ENCODE measurements at places on chromosomes 12 and 14. TPM values are rescaled to one million over a fixed set of nuclear protein-coding genes. Genes with fewer than 3 reads are reported as not detected.
A peak's percentile ranks its signal among the peaks of the same experiment; 100 is the strongest.

The GARIN6 gene
- not detected for total RNA-seq

The SCNN1A gene
- total RNA-seq: 16.4 TPM

The BTBD7 gene
- total RNA-seq: 21.9 TPM

The TBC1D30 gene
- 7.6 TPM for total RNA-seq

The LYZ gene
- 91.2 TPM for total RNA-seq

The INHBC gene
- not detected for total RNA-seq

The CCDC196 gene
- total RNA-seq: not detected

DNA sequence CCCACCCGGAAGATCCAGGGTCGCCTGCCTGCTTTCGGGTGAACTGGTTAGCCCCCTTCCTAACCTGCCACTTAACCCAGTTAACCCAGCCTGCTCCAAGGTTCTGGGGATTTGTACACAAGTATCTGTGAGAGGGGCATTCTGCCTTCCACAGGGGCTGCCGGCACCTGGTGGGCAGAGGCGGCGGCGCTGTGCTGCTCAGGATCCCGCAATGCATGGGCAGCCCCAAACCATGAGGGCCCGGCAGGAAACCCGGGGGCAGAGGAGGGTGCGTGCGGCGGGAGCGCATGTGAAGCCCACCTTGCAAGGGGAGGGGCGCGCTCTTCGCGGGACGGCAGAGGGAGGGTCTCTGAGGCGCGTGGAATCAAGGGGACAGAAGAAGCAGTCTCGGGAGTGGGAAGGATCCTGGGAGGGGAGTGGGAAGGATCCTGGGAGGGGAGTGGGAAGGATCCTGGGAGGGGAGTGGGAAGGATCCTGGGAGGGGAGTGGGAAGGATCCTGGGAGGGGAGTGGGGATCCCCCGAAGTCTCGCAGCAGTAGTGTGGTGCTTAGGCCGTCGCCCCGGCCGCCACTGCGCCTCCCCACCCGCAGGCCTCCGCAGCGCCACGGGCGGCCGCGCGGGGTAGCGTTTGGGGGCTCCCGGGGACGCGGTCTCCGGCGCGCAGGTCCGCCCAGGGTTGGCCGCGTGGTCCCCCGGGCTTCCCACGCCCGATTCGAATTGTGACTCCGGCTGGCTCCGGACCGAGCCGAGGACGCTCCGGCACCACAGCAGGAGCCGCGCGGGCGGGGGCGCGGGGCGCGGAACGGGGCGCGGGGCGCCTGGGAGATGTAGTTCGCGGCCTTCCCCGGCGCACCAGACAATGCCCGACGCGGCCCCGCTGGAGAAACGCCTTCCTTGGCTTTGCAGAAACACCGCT, 4.9 kb upstream of the MTA1 start:
- H3K36me3 ChIP-seq: no peaks in the 10 kb centered on the region
- H3K4me1 ChIP-seq: peaks cover 34% of the 10 kb centered on the region
- peak; percentile 31 for DNase-seq
- peak overlapping the region; percentile 47 for H3K27ac ChIP-seq
- H3K4me3 ChIP-seq: peak overlapping the region; percentile 78

GRCh38 chr14:23101986-23102625, 2.7 kb downstream of the CIROP start:
- peaks cover 11% of the 10 kb centered on the region for H3K36me3 ChIP-seq
- no peaks in the 10 kb centered on the region for H3K27me3 ChIP-seq
- H3K4me3 ChIP-seq: no peak overlapping the region
- H3K4me1 ChIP-seq: no peaks in the 10 kb centered on the region

GRCh38 chr12:109455706-109456105, 21.4 kb downstream of the KCTD10 start:
- no peak for DNase-seq
- H3K27me3 ChIP-seq: no peaks in the 10 kb centered on the region
- no peak overlapping the region for H3K27ac ChIP-seq
- no peak overlapping the region for H3K4me3 ChIP-seq
- peaks cover 59% of the 10 kb centered on the region for H3K36me3 ChIP-seq
- peaks cover 53% of the 10 kb centered on the region for H3K4me1 ChIP-seq

GRCh38 chr12:64390275-64390851, at the start of gene C12orf56:
C12orf56 (minus strand) TSS chr12:64390758; CDS start chr12:64390565, 193 bp downstream.
- H3K4me3 ChIP-seq: peak within 1 kb of the TSS; percentile 57
- no peaks in the 10 kb centered on the region for H3K36me3 ChIP-seq
- peaks cover 10% of the 10 kb centered on the region for H3K4me1 ChIP-seq

DNA sequence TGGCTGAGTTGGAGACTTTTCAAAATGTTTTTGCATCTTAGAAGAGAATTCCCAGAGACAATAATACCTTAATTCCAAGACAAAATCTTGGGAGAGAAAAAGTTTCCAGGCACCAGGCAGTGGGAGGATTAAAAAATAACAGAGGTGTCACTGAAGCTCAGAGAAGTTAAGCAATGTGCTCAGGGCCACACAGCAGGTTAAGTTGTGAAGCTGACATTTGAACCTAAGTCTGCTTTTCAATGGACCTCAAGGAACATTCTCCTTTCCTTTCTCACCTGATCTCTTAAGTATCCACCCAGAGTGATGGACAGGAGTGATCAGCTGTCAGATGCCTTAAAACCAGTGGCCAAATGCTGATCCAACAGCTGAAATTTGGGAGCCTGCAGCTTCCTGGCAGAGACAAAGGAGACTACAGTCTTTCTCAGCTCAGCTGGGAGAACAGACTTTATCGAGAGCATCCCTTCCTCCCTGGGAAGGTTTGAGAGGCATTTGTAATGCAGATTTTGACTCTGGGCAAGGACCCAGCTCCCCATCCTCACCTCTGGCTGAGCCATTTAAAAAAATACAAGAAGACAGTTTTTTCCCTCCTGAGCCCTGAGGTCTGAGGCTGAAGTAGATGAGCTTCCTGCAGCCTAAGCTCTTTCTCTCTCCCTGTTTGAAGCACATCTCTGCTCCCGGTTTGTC, 174.9 kb upstream of the RPH3A start:
- H3K4me3 ChIP-seq: no peak overlapping the region
- H3K27me3 ChIP-seq: no peaks in the 10 kb centered on the region
- H3K36me3 ChIP-seq: no peaks in the 10 kb centered on the region

- H3K27me3 ChIP-seq: no peaks in the 10 kb centered on the region
- H3K4me1 ChIP-seq: no peaks in the 10 kb centered on the region
These were observed 12.5 kb downstream of the HSD17B6 start for GRCh38 chr12:56775638-56776037.
